ENCODE measurements at places on chromosomes 12 and 14. TPM values are rescaled to one million over a fixed set of nuclear protein-coding genes. Genes with fewer than 3 reads are reported as not detected.

DNA sequence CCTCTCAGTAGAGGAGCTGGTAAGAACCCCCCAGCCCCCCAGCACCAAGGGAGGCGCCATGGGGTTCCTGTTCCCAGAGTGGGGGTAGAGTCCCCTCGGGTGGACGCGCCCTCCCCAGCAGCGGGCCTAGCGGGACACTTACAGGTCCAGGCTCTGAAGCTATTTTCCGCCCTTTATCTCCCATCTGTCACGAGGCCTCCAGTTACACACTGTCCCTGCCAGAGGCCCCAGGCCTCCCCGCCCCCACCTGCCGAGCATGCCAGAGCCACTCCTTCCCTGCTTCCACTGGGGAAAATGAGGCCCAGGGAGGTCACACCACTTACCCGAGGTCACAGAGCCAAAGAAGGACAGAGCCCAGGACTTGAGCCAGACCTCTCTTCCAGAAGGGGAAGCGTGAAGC is 3.1 kb downstream of the C14orf180 start:
- peaks cover 26% of the 10 kb centered on the region for H3K27me3 ChIP-seq
- no peak overlapping the region for H3K4me3 ChIP-seq
- no peak overlapping the region for H3K27ac ChIP-seq
- peaks cover 2% of the 10 kb centered on the region for H3K36me3 ChIP-seq

GRCh38 chr12:49868449-49868848 is 25.5 kb upstream of the BCDIN3D start:
- DNase-seq: no peak
- peaks cover 5% of the 10 kb centered on the region for H3K4me1 ChIP-seq
- H3K27me3 ChIP-seq: peaks cover 17% of the 10 kb centered on the region

DNA sequence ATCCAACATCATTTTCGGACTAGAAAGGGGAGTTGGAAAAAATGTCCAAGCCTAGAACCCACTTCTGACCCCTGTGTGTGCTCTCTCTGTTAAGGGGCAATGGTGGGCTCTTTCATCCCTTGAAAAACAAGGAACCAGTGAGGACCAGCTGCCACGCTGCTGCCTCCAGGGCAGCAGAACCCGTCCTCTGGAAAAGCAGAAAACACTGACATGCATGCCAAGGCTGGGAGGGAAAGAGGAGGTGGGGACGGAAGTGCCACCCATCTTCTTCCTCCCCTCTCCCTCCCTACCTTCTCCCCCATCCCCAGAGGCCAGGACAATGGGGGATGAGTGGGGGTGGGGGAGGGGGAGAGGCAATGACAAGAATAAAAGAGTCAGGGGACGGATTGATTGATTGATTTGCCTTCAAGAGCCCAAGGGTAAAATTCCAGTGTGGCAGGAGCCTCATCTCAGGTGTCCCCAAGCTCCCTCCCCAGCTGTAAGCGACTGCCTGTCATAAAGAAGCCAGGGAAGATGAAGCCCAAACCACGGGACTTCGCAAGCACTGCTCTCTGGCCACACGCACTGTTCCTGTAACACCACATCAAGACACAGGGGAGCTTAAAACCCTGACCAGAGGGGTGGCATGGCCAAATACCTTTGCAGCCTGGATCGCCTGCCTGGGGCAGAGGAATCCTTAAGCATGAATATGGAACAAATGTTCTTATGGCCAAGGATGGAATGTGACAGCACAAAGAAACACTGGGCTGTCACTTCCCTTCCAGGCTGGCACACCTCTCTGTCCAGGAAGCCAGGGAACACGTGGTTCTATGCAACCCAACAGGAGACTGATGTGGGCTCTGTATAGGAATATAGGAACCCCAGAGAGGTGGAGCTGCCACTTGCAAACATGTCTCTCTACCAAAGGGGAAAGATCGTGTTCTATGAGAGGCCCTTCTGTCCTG is 38.9 kb upstream of the BDKRB2 start:
- H3K4me3 ChIP-seq: no peak overlapping the region
- no peak for DNase-seq
- no peak overlapping the region for H3K27ac ChIP-seq
- peaks cover 3% of the 10 kb centered on the region for H3K36me3 ChIP-seq
- H3K4me1 ChIP-seq: peaks cover 11% of the 10 kb centered on the region

- no peaks in the 10 kb centered on the region for H3K27me3 ChIP-seq
- no peak overlapping the region for H3K27ac ChIP-seq
- H3K36me3 ChIP-seq: no peaks in the 10 kb centered on the region
- no peak for DNase-seq
Observed at GRCh38 chr12:123064885-123065619, 84.6 kb downstream of the ARL6IP4 start.

DNA sequence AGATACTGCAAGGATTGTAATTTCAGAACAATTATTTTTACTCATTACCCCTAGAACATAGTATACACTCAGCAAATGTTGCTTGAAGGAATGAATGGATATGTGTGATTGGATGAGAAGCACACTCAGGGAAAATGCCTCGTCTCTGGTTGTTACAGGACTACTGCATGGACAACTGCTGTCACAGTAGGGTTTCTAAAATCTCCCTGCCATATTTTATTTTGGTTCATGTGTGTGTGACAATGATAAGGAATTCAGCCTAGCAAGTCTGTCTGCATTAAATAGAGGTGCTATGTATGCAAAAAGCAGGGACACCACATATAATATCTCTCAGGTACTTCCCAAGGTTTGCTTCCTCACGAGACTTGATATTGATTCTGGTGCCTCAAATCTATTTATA is 1.4 kb downstream of the PTPRR start:
- H3K4me3 ChIP-seq: no peak overlapping the region
- no peaks in the 10 kb centered on the region for H3K36me3 ChIP-seq
- H3K27ac ChIP-seq: no peak overlapping the region
- H3K27me3 ChIP-seq: peaks cover 10% of the 10 kb centered on the region
- DNase-seq: no peak

DNA sequence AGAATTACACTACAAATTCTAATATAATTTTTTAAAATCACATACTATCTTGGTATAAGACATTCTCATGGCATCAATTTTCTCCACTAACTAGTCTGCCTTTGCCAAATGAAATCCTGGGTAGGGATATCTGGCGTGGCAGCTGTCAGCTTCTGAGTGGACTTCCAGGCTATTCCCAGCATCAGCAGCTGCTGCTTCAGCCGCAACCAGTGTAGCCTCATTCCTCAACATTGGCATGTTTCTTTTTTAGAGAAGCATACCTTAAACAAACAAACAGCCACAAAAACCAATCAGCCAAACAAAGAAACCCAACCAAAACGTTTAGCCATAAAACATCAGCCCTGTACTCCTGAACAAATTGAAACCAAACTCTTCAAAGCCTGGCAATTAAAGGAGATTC is 235.8 kb downstream of the SSPN start:
- peaks cover 2% of the 10 kb centered on the region for H3K36me3 ChIP-seq
- DNase-seq: no peak
- H3K27ac ChIP-seq: no peak overlapping the region
- H3K4me3 ChIP-seq: no peak overlapping the region

DNA sequence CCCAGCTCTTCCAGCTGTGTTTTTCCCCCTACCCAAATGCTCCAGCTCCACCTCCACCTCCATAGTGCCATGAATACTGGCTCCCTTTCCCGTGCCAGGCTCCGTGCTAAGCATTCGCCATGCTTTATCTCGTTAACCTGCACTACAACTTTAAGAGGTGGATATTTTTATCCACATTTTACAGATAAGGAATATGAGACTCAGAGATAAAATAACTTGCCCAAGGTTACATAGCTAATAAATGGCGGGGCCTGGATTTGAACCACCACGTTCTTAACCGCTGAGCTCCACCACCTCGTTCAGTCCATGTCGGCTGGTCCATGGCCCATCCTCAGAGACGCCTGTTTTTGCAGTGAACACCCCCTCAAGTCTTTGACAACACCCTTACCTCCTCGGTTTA is 115.0 kb downstream of the ZFP36L1 start:
- H3K4me3 ChIP-seq: no peak overlapping the region
- DNase-seq: no peak
- H3K27me3 ChIP-seq: no peaks in the 10 kb centered on the region
- H3K36me3 ChIP-seq: no peaks in the 10 kb centered on the region
- no peak overlapping the region for H3K27ac ChIP-seq
- peaks cover 28% of the 10 kb centered on the region for H3K4me1 ChIP-seq

DNA sequence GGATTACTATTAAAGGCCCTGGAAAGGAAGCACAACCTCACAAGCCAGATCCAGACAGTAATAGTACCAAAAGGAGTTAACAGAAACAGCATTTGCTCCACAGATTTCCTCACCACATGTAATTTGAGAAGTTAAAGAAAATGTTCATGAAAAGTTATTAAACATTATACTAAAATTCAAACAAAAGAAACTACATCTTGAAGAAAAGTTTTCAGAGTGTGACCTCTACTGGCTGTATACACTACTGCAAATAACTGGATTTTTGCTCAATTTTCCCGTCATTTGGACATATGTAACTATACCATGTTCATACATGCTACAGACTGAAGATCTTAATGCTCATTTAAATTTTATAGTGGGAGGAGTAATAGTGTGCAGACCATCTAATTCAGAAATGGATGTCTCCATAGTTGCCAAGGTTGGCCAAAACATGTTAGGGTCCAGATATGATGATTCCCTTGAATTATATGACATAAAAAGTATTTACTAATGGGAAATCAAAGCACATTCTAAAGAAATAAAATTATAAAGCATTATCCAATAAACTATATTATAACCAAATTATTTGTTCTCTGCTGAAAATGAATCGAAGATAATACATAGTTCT is 5.6 kb downstream of the KRR1 start:
- no peaks in the 10 kb centered on the region for H3K27me3 ChIP-seq
- peak overlapping the region; percentile 19 for H3K4me3 ChIP-seq
- no peak for DNase-seq

GRCh38 chr14:61510736-61511557 is 184.4 kb upstream of the HIF1A start:
- H3K36me3 ChIP-seq: peaks cover 13% of the 10 kb centered on the region
- H3K27me3 ChIP-seq: no peaks in the 10 kb centered on the region
- peak overlapping the region; percentile 53 for H3K4me3 ChIP-seq
- peak overlapping the region; percentile 99 for H3K27ac ChIP-seq
- peaks cover 52% of the 10 kb centered on the region for H3K4me1 ChIP-seq

- H3K4me3 ChIP-seq: no peak overlapping the region
- DNase-seq: no peak
- H3K4me1 ChIP-seq: peaks cover 2% of the 10 kb centered on the region
- H3K27ac ChIP-seq: peak overlapping the region; percentile 14
Observed at GRCh38 chr14:51576117-51576430, 75.6 kb upstream of the FRMD6 start.

DNA sequence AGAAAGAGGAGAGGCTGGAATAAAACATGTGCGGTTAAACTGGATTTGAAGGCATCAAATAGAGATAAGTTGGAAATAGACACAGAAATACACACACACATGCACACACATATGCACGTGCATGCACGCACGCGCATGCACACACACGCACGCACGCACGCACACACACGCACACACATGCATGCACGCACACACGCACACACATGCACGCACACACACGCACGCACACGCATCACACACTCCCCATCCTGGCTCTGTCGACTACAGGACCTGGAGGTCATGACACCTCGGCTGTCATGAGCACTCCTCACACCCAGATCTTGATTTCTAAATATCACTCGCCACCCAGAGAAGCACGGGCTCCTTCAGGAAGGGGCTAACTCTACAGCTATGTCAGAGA is 51.8 kb downstream of the RIMBP2 start:
- no peaks in the 10 kb centered on the region for H3K36me3 ChIP-seq
- H3K4me3 ChIP-seq: no peak overlapping the region
- H3K4me1 ChIP-seq: no peaks in the 10 kb centered on the region

DNA sequence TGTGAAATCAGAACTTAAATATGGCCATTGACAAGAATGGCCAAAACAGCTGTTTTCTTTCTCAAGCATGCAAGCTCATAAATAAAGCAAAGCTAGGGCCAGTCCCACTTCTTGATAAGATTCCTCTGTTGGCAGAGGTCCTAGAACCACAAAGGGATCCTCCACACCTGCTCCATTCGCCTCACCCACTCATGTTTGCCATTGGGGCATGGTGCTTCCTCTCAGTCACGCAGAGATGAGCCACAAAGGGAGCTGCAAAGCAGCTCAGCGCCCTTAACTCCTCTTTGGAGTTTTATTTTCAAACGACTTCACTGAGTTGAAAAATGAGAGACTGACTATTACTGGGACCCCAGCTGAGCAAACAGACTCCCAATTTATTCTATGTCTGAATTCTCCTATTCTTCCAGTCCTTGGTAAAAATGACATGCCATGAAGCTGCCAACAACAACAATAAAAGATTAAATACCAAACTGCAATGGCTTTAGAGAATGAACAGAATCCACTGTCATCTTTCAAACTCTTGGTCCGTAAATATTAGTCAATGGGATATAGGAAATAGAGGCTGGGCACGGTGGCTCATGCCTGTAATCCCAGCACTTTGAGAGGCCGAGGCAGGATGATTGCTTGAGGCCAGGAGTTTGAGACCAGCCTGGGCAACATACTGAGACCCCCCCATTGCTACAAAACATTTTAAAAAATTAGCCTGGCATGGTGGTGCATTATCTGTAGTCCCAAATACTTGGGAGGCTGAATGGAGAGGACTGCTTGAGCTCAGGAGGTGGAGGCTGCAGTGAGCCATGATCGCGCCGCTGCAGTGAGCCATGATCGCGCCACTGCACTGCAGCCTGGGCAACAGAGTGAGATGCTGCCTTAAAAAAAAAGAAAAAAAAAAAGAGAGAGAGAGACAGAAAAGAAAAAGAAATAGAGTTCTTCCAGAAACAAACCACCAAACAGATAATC is 16.4 kb downstream of the MANSC1 start:
- H3K4me1 ChIP-seq: peaks cover 11% of the 10 kb centered on the region
- H3K36me3 ChIP-seq: peaks cover 6% of the 10 kb centered on the region
- H3K4me3 ChIP-seq: peak overlapping the region; percentile 25
- no peak for DNase-seq

DNA sequence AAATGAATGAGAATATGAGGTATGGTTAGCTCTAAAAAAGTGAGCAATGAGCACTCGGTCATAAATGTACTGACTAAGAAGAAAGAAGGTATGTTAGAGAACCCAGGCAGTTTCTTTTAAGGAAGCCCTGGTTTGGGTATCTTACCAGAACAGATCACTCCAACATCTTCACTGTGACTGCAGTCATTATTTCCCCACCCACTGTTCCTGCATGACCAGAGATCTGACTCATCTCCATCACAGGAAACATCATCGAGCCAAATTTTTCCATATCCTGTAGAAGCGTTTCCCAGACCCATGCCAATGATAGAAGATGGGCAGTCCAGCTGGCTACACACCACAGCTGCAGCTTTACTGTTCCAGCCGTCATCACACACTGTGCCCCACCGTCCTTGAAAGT is 48.0 kb downstream of the CD163L1 start:
- H3K36me3 ChIP-seq: peaks cover 3% of the 10 kb centered on the region
- H3K27me3 ChIP-seq: no peaks in the 10 kb centered on the region
- no peak for DNase-seq
- H3K4me3 ChIP-seq: no peak overlapping the region
- H3K4me1 ChIP-seq: no peaks in the 10 kb centered on the region

DNA sequence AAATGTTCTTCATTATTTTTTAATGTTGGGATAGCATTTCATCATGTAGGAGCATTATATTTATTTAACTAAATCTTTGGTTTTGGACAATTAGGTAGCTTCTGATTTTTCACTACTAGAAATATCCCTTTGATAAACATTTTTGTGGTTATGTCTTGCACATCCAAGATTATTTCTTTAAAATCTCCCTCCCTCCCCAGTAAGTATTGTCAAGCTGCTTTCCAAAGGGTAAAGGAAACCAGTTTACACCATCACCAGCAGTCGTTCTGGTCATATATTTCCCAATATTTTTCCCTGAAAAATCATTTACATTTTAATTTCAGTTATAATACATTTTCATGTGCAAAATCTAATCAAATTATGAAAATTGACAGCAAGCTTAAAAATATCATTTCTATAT is 11.1 kb downstream of the CD69 start:
- no peak for DNase-seq
- peaks cover 34% of the 10 kb centered on the region for H3K4me1 ChIP-seq
- no peak overlapping the region for H3K4me3 ChIP-seq
- peaks cover 9% of the 10 kb centered on the region for H3K36me3 ChIP-seq
- H3K27ac ChIP-seq: peak overlapping the region; percentile 99

The DDHD1 gene
- total RNA-seq: 80.4 TPM

The GNB3 gene
- total RNA-seq: 0.45 TPM

The KLRC3 gene
- not detected for total RNA-seq
